ENCODE measurements at places on chromosomes 3 and 15. TPM values are rescaled to one million over a fixed set of nuclear protein-coding genes. Genes with fewer than 3 reads are reported as not detected.

DNA sequence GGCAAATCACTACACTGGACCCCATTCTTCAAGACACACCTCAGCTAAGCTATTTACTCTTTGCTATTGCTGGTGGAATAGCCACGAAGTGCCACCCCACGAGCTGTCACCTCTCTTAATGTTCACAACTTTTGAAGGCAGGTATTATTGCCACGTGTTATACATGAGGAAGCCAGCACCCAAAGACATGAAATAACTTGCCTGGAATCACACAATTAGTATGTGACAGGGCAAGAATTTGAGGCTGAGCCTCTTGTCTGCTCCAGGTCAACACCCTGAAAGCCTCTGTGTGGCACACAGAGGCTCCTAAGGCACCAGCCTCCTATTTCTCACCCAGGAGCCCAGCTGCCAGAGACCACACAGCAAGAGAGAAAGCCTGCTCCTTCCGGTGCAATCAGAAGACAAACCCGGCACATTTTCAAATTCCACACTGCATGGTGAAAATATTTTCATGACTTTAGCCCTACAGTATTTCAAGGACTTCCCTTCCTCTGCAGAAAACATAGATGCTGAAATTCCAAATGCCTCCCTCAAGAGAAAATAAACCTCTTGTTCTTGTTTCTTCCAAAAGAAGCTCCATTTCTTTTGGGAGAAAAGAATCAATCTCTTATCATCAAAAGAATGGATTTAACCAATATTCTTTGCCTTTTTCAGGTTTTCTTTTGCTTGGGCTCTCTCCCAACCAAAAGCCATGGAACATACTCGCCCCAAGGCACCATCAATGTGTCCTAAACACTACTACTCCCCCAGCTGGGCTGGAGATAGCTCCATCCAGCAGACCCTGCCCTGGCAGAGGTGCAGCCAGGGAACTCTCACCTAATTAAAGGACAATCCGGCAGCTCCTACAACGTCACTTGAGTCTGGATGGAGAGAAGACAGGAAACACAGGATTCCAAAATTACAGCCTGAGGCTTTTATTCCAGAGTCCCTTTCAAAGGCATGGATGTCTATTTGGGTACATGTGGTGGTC, 84.7 kb upstream of the THBS1 start:
- DNase-seq = no peak

Gene IMPG2
- total RNA-seq = 0.05 TPM

GRCh38 chr15:28182731-28183130, 83.6 kb upstream of the OCA2 start:
- no peak for DNase-seq

GRCh38 chr15:80694611-80695098, 455 bp upstream of the ABHD17C start:
- DNase-seq = peak; percentile 16

DNA sequence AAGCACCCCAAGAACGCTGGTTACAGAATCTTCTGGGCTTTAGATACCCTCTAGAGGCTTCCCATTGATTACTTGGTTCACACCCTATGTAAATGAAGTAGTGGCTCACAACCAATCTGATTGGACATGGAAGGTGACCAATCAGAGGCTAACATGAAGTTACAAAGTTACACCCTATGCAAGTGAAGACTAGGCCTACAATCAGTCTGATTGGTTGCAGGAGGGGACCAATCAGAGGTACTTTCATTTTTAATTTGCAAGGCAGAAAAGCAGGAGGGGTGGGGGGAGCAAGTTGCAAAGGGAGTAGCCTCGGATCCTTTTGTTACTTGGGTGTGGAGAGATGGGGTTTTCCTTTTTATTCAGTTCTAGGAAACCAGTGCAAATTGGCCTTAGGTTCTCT, 11.1 kb upstream of the RTP2 start:
- no peak for DNase-seq

DNA sequence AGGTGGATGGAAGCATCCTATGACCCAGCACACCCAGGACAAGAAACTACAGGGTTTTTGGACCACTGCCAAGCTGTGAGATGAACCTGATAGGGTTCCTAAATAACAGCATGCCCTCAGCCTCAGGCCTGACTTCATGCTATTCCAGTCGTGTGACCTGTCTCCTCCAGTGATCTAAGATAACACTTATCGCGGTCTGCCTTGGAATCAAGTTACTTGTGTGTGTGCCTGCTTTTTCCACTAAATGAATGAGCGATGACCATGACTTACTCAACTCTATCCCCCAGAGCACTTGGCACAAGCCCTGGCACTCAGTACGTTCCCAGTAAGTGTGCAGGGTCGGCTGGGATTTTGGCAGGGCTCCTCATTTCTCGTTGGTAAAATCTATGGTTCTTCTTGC, 172.7 kb upstream of the TP63 start:
- no peak for DNase-seq

Measured in activated T-helper 2 cell treated with anti-CD3 and anti-CD28 coated beads, Interferon-gamma antibody, Interleukin-2, Interleukin-4, amounts not matched to agents 10 μg/mL and 5 μg/mL and 100 μg/mL, durations not matched to agents 14 hours and 24 hours and 36 hours (primary cell).